ENCODE measurements at places on chromosomes 7 and 10.

- no peak for DNase-seq
These were observed 3.6 kb upstream of the GPR146 start for GRCh38 chr7:1040790-1041189.

GRCh38 chr10:122495406-122496340, 34.3 kb downstream of the HTRA1 start:
- no peak for DNase-seq

DNA sequence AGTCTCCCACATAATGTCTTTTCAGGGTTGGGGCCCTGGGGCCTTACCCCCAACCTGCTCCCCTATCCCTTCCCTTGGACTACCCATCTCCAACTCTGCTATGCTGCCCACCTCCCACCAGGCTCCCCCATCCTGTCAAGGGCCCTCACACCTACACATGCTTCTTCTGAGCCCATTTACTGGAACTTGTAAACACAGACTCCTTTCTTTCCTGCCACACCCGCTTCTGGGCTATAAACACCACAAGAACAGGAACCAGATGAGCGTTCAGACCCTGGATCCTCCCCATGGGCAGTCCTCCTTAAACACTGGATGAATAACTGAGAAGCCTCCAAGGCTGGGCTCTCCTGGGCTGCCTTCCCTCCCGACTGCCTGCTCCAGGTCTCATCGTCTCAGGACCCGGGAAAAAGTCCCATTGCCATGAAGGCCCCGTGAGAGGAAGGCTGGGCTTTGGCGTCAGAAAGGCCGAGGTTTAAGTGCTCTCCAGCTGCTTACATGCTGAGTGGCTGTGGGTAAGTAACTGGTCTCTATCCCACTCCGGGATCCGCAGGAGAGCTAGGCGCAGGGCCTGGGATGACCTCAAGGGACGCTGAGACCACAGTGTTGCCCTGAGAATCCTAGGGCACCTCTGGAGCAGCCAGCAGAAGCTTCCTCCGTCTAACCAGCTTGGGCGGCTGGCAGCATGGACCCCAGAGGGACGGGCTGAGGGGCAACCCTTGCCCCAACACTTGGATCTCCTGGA, 15.6 kb upstream of the CRHR2 start:
- peak; percentile 25 for DNase-seq

DNA sequence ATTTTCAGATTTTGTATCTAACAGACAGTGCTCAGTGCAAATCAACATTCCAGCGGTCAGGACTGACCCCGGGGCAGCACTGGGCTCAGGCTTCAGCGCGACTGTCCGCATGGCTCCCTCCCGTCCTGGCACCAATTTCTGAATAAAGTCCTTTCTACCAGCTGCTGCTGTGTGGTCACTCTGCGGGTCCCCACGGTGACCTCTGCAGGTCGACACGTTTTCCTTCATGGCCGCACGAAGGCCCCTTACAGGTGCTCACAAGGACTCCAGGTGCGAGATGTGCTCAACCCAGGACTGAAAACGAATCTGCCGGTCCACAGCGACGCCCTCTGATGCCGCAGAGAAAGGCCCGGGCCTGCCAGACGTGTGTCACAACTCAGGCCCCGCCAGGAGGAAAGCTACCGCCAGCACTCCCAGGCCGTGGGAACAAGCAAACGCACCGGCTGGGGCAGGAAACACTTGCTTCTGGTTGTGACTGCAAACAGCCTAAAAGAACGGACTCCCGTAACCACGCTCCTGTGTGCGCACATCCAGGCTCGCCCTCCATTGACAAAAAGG, 3.7 kb upstream of the UTF1 start:
- DNase-seq, result no peak

DNA sequence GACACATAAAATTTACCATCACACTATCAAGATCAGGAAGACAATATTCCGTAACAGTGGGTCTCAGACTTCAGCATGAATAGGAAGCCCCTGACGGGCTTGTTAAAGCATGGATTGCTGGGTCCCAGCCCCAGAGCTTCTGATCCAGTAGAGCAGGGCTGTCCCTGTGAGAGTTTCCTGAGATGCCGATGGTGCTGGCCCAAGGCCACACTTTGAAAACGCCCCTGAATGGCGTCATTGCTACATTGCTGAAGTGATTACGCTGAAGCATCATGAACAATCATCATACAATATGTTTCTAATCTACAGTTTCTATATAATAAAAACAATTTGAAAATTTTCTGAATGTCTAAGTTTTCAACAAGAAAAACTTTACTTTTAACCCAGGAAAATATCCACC, 38.0 kb upstream of the TMEM72 start:
- DNase-seq, result no peak

DNA sequence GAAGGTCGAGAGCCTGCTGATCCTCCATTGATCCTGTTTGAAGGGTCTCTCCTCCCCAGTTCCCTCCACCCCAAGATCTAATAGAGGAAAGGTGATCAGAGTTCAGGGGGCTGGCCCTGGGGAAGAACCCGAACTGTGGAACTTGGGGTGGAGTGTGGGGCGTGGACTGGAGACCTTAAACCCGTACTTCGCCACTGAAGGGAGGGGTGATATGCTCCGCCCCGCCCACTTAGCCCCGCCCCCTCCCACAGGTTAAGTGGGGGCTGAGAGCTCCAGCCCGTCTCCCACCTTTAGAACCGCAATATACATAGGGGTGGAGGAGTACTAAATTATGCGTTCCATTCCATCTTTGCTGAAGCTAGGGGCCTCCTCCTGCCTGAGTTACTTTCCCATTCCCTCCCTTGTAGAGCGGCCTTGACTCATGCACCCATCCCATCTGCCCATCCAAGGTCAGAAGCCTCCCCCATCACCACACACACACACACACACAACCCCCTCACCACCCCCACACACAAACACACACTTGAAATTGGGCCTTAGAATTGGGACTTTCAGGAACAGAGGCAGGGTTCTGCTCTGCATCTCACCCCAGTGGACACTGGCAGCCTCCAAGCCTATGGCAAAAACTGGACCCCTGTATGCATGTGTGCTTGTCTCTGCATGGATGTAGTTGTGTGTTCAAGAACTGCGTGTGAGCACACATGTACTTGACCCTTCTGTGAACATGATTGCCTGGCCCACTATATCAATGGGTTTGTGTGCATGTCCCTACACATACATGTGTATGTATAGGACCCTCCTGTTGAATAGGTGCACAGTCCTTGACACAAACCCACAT, 991 bp downstream of the SEMA4G start:
- no peak for DNase-seq

- DNase-seq, result no peak
These were observed 2.8 kb downstream of the SPRN start for GRCh38 chr10:133421336-133422222.

GRCh38 chr7:6385110-6385781, 62.5 kb downstream of the DAGLB start:
- no peak for DNase-seq

DNA sequence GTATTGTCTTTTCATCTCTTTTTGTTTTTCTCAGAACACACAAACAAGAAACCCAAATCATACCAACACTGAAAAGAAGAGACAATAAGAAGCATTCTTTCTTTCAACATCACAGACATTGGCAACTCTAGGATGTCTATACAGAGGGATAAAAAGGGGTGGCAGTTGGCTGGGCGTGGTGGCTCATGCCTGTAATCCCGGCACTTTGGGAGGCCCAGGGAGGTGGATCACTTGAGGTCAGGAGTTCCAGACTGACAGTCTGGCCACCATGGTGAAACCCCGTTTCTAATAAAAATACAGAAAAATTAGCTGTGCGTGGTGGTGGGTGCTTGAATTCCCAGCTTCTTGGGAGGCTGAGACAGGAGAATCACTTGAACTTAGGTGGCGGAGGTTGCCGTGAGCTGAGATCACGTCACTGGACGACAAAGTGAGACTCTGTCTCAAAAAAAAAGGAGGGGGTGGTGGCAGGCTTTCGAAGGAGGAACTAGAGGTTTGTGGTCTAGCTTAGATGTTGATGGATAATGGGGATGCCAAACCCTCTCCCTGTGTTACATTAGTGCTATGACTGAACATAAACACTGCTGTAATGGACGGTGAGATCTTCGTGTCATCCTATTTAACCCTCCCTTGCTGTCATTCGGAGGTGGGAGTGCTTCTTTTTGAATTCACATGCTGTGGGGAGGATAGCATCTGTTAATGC, 9.4 kb downstream of the CNNM2 start:
- DNase-seq, result peak; percentile 87

GRCh38 chr10:26381986-26382385, 56.2 kb upstream of the APBB1IP start:
- DNase-seq, result no peak

DNA sequence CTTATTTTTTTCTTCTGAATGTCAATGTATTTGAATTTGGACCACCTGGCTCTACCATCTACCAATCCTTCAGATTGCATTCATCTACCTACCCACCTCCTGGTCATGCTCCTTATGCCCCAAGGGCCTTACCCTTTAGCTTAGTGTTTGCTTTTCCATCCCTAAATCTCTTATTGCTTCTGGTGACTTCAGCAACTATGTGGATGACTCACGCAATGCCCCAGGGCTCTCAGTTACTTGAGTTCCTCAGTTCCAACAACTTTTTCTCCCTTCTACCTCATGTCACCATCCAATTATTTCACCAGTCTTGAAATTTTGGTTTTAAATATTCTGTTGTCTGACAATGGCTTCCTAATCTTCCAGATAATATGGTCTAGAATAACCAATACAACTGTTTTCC, 118.9 kb downstream of the CFAP58 start:
- no peak for DNase-seq

- no peak for DNase-seq
These were observed 33.0 kb downstream of the MRPL32 start for GRCh38 chr7:42964849-42965805.

DNA sequence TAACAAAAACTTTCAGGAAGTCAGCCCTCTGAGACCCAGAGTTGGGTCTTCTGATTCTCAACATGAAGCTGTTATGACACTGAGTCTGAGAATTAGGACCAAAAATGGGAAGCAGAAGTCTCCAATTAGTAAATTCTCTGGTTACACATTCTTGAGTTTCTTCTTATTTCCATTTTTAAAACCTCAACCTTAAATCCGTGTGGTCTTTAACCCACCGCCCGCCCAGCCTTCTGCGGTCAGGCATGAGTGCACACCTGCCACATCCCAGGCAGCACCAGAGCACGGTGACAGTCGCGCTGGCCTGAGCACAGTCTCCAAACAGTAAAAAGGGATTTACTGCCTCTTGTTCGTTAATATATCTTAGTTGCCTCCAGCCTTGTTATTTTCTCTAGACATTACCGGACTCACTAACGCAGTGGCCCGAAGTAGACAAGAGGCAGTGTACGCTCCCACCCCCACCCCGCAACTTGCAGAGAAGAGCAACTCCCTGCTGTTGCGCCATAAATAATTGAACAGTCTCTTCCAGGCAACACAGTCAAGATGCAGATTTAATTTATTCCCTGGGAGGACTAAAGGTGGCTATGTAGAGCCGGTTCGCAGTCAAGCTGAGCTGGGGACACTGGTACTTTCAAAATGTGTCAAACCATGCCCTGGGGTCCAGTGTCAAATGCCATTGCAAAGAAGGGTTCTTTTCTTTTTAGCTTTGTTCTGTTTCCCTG, 147.0 kb upstream of the CELF2 start:
- DNase-seq, result no peak

DNA sequence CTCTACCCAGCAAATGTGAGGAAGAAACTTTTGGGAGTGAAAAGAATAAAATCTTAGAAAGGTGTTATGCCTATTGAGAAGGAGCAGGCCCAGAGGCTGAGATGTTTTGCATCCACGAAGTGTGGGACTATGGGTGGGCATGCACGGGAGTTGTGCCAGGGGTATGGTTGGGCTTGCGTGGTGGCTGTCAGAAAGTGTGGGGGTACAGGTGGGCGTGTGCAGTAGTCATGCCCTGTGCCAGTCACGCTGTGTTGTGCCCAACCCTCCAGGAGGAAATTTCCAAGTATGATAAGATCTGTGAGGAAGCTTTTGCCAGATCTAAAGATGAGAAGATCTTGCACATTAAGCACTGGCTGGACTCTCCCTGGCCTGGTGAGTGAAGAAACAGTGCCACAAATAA, 52.9 kb upstream of the ZMIZ2 start:
- DNase-seq, result no peak

- DNase-seq, result no peak
These were observed 19.4 kb downstream of the MTURN start for GRCh38 chr7:30154111-30154587.

DNA sequence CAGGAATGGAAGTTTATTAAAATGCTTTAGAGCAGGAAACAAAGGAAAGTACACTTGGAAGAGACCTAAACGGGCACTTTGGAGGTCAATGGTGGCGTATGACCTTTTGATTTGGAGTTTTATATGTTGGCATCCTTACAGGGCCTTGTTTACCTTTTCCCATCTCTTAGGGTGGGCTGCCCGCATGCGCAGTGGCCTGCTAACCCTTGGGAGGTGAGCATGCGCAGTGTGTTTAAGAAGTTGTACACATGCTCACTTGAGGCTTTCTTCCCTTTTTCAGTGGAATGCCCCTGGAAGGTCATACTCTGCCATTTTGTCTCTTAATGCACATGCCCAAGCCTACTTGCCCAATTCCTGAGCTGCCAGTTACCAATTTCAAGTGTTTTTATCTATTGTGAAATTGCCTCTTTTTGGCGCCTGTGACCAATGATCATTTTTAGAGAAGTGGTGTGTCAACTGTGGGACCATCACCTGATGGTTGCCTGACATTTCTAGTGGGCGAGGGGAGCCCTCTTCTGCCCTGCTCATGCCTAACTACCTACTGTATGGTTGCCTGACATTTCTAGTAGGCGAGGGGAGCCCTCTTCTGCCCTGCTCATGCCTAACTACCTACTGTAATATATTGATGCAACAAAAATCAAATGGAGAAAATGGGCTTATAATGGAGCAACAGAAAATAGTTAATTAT, 138.0 kb downstream of the PPP1R9A start:
- peak; percentile 30 for DNase-seq

GRCh38 chr10:95431900-95432342, 129.2 kb downstream of the SORBS1 start:
- DNase-seq, result no peak

GRCh38 chr10:5563991-5564536, 39.3 kb downstream of the CALML3 start:
- peak; percentile 66 for DNase-seq

DNA sequence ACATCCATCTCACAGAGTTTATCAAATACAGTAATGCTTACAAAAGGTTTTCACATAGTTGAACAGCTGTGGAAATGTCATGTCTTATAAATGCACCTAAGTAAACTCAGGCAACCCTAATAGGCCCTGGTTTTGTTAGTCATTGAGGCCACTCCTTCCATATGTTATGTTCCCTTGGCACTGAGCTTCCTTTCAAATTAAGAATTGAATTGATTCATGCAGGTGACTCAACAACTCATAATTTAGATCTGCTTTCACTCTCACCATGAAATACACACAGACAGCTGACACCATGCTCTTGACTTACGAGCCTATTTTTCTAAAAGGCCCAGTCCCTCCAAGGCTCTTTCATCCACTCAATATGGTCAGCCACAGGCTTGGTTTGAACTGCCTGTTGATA, 476.9 kb downstream of the KCNMA1 start:
- DNase-seq, result no peak

DNA sequence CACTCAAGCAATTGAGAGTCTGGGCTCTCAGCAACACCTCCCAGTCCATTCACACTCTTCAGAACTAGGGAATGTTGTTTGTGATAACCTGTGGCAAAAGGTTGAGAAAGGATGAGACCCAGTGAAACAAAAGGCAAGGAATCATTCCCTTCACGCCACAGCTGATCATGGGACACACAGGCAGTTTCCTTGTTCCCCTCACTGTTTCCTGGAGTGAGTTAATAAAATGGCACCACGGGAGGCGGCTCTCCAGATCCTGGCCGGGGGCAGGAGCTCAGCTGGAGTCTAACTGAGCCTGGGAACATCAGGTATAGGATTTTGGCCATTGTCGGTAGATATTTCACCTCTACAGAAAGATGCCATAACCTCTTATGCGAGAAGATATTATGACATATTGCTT, 107.3 kb upstream of the FAM171A1 start:
- DNase-seq, result no peak
